Choroid plexus epithelial cell (primary cell): ENCODE measurements at places on chromosomes 11 and 22.
A peak's percentile ranks its signal among the peaks of the same experiment; 100 is the strongest.

GRCh38 chr22:26330971-26331625 lies 98.0 kb upstream of the ASPHD2 start:
- peak; percentile 62 for DNase-seq

- no peak for DNase-seq
Measured at GRCh38 chr11:11270236-11270775, 82.7 kb downstream of the CSNK2A3 start.

GRCh38 chr11:114972105-114972504 lies 293.8 kb downstream of the NXPE2 start:
- DNase-seq = no peak

- no peak for DNase-seq
Measured at GRCh38 chr11:71501071-71501985, 25.7 kb upstream of the KRTAP5-7 start.

DNA sequence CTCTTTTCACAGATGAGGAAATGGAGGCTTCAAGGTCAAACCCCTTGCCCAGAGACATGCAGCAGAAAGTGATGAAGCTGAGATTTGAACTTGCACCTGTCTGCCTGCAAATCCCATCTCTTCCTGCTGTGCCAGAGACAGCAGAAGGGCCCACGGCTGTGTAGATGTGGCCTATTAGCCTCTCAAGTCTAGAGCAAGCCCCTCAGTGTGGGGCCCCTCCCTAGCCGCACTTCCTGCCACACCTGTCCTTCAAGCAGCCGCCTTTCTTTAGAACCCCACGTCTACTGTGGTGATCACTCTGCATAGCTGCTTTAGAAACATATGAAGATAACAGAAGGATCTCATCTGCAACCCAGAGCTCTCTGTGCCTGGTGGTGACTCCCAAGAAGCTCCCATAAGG lies 41.2 kb upstream of the JAM3 start:
- no peak for DNase-seq

GRCh38 chr22:24115247-24116207 lies 65.8 kb upstream of the SUSD2 start:
- DNase-seq = no peak

DNA sequence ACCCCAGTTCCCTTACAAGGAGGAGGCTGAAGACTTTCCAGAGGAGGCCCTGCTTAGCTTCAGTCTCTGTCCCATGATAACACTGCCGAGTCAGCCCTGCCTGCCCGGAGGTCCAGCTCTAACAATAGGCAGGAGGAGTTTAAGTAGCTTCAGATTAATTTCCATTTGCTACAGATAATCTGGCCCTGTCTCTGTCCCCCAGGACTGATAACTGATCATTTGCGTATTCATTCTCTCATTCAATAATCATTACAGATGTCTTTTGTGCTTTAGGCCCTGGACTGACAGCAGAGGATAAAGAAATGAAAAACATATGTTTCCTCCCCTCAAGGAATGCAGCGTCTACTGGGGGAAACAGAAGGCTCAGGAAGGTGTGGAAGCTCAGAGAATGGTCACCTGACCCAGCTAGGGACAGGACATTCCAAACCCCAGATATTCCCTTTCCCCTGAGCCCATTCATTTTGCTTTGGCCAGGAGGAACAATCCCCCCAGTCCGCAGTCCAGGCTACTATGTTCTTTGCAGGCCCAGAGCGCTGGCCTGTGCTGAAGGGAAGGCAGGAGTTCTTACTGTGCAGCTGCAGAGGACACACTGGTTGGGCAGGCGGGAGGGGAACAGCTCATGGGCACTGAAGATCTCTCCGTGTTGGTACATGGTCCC lies 20.8 kb downstream of the CHRDL2 start:
- DNase-seq = peak; percentile 63

DNA sequence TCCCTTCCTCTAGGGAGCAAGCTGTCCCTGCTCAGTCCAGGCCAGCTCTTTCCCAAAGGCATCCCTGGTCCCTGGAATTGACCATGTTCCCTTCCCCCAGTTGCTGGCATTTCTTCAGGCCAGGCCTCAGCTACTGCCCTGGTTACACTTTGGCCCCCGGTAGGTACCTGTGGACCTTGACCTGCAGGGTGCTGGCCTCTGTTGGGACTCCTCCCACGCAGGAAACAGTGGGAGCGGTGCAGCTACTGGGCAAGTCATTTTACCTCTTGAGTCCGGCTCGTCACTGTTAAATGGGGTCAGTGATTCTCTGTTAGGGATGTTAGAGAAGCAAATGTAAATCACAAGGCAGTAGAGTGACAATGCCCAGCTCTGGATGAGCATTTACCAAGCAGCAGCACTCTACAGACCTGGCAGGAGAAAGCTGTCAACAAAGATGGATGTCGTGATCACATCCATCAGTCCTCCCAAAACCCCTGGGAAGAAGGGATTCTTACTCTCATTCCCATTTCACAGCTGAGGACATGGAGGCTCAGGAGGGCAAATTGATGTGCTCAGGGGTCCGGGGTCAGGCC lies 16.9 kb downstream of the MYO7A start:
- DNase-seq = no peak

GRCh38 chr11:71263386-71263785 lies 11.0 kb upstream of the SHANK2 start:
- DNase-seq = no peak

- peak; percentile 79 for DNase-seq
Measured at GRCh38 chr11:12810568-12810894, 136.3 kb downstream of the TEAD1 start.

- no peak for DNase-seq
Measured at GRCh38 chr11:93481696-93482095, 61.5 kb downstream of the SMCO4 start.

- no peak for DNase-seq
Measured at GRCh38 chr11:35518766-35519165, 6.7 kb downstream of the PAMR1 start.

DNA sequence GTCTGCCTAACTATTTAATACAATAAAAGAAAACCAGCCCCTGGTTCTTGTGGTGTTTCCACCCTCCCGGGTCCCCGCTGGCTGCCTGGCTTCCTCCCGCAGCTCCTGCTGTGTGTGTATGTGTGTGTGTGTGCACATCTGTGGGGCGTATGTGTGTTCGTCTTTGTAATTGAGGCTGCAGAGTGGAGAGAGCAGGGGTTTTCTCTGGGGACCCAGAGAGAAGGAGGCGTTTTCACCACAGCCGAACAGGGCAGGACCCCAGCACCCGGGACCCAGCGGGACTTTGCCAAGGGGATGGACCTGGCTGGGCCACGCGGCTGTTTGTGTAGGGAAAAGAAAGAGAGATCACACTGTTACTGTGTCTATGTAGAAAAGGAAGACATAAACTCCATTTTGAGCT lies 42.7 kb downstream of the IGLL1 start:
- peak; percentile 79 for DNase-seq

DNA sequence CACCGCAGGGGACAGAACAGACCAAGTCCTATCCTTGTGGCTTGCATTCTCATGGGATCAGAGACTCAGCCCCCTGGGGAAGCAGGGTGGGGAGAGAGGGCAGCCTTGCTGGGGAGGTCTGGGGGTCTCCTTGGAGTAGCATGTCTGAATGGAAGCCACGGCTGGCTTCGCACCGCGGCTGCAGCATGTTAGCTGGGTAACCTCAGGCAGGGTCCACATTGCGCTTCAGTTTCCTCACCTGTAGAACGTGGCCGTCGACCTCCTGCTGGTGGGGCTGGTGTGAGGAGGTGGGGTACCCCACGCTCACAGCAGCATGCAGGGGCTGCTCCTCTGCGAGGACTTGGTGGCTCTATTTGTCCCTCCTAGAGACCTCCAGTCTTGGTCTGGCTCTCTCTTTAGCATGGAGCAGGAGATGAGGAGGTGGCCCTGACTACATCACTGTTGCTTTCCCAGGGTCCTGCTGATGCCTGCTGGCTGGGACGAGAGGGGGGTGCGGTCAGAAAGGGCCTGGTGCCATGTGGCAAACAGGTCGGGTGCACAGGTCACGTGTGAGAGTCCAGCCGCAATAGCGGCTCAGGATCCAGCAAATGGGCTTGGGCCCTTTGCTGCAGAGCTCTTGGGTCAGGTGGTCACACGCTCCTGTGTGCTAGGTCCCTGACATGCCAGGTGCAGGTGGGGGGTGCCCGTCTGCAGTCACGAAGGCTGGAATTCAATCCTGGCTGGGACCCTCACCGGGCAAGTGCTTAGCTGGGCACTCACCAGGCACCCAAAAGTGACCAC lies 35.4 kb upstream of the SMIM38 start:
- DNase-seq = no peak

DNA sequence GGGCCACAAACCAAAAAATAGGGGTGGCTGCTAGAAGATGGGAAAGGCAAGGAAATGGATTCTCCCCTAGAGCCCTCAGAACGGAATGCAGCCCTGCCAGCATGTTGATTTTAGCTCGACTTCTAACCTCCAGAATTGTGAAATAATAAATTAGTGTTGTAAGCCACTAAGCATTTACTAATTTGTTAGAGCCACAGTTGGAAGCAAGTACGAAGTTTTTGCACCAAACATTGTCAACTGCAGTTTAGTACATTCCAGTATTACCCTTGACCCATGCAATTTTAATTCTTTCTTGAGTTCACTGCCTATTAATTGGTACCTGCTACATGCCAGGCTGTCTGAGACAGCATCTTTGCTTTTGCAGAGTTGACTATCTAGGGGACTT lies 32.2 kb downstream of the PARVA start:
- peak; percentile 58 for DNase-seq

- DNase-seq = no peak
Measured at GRCh38 chr11:125330462-125331325, 165.4 kb downstream of the FEZ1 start.

- DNase-seq = no peak
Measured at GRCh38 chr22:46246178-46246577, 3.9 kb downstream of the CDPF1 start.

DNA sequence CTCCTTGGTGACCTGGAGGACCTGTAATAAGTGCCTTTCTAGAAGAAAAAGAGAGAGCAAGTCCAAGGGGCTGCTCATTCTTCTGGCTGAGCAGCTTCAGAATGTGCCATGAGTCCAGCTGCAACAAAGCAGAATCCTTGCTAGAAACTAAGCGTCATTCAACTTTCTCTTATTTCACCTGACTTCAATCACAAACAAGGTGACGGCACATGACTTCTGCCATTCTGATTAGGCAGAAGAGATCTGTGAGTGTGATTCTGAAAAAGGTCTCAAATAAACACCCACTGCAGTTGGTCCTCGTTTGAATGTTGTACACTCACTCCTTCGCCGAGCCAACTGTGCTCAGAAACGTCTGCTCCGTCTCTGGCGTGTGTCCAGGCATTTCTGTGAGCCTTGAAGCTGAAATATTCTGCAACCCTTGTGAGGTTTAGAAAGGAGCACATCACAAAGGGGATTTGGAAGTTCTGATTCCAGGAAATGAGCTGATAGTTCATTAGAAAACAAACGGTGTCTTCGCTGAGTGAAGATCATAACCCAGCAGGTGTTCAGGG lies 623.8 kb upstream of the KIRREL3 start:
- DNase-seq = peak; percentile 5

- no peak for DNase-seq
Measured at GRCh38 chr22:23267226-23268043, 87.1 kb downstream of the BCR start.

DNA sequence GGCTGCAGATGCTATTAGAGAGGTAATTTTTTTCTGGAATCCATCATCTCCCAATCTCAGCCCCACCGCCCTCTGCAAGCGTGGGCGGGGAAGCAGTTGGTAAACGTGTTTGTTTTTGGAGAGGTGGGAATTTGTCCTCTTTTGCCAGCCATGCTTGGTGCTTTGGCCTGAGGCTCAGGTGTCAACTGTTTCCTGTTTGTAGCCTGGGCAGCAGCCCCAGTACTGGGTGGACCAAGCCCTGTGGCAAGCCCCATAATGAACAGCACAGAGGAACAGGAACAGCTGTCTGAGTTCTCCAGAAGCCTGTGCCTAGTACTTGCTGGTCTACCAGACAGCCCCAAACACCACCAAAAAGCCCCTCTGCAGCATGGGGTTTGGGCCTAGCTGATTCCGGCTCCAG lies 39.6 kb downstream of the POU2F3 start:
- DNase-seq = no peak

DNA sequence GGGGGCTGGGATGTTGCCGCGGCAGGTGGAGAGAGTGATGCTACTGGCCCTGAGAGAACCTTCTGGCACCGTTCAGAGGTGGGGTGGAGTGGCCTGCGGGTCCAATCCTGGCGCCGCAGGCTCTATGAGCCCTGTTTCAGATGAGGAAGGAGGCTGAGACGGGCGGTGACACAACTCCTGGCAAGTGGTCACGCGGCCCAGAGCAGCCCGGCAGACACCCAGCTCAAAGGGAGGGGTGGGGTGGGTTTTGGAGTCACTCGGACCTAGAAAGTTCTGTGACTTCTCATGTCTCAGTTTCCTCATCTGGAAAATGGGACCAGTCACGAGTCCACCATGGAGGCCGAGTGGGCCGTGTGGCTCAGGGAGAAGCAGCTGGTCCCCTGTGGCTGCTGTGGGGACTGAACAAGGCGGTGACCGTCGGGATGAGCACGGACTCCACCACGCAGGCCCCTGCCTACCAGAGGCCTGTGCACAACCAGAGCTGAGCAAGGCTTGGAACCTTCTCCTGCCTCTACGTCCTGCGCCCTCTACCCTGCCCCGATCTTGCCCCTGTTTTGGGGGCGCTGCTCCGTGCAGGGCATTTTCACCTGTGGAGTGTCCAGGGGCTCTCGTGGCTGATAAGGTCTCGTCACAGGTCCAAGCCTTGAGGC lies 3.7 kb downstream of the TSPO start:
- no peak for DNase-seq

DNA sequence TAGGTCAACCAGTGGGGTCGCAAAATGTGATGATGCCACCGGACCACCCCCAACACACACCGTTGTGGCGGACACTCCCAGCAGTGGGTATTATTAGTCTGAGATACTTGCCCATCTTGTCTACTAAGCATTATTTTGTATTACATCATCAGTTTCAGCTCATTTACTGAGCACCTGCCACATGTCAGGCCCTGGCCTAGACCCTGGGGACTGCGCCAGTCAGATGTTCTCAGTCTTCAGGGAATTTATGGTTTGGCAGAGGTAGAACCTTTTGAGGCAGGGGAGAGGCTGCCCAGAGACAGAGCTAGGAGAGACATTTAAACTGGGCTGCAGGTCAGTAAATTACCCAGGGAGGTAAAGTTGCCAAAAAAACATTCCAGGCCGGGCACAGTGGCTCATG lies 43.1 kb upstream of the GCAT start:
- no peak for DNase-seq

GRCh38 chr11:23123753-23124152 lies 263.5 kb upstream of the CCDC179 start:
- DNase-seq = peak; percentile 40
